ENCODE measurements at places on chromosomes 16 and 17.

DNA sequence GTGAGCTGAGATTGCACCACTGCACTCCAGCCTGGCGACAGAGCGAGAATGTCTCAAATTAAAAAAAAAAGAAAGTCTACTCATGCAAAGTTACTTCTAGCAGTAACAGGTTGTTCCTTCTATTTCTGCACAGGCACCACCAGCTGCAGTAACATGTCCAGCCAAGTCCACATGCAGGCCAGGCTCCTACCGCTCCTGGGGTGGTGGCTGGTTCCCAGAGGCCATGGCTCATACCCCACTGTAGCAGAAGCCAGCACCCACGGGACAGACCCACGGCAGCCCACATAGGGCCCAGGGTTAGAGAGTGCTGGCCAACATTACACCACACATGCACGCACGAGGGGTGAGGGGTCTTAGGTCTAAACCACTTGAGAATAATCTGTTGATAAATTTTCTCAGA lies 26.7 kb upstream of the TRAP1 start:
- no peak for DNase-seq

- no peak for DNase-seq
Measured at GRCh38 chr17:77366558-77367245, 225.9 kb downstream of the SEC14L1 start.

DNA sequence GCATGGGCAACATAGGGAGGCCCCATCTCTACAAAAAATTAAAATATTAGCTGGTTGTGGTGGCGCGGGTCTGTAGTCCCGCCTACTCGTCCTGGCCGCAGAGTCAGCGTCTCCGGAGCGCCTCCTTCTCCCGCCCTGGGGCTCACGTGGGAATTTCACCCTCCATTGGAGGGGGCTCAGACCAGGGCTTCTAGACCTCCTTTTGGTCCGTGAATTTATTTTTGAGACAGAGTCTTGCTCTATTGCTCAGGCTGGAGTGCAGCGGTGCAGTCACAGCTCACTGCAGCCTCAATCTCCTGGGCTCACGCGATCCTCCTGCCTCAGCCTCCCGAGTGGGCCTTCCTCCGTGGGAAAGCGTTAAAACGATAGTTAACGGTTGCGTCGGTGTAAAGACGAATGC lies 394 bp upstream of the NME4 start:
- DNase-seq: peak; percentile 84

DNA sequence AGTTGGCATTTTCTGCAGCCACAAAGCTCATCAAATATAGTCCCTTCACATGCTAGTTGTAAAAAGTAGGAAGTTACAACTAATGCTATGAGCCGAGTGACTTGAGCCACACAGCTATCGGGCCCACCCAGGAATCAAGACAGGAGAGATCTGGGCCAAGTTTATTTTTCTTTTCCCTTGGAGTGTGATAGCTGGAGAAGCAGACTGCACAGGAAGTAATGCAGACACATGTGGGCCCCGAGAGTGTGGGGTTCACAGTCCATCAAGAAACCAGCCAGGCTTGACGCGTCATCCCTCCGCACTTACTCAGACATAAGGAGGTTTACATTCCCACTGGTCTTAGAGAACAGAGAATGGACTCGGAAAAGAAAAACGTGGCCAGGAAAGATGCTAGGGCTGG lies 403.1 kb upstream of the CDH11 start:
- DNase-seq: no peak

- DNase-seq: peak; percentile 63
Measured at GRCh38 chr16:30941600-30942425, 7.1 kb upstream of the ORAI3 start.
